AML-193 (cell line): ENCODE measurements at places on chromosomes 1 and 21.
A peak's percentile ranks its signal among the peaks of the same experiment; 100 is the strongest.

- no peak for DNase-seq
Observed at GRCh38 chr1:205066141-205066818, 18.0 kb downstream of the TMEM81 start.

- DNase-seq = peak; percentile 67
Observed at GRCh38 chr1:25037174-25038074, 107.3 kb upstream of the RUNX3 start.

DNA sequence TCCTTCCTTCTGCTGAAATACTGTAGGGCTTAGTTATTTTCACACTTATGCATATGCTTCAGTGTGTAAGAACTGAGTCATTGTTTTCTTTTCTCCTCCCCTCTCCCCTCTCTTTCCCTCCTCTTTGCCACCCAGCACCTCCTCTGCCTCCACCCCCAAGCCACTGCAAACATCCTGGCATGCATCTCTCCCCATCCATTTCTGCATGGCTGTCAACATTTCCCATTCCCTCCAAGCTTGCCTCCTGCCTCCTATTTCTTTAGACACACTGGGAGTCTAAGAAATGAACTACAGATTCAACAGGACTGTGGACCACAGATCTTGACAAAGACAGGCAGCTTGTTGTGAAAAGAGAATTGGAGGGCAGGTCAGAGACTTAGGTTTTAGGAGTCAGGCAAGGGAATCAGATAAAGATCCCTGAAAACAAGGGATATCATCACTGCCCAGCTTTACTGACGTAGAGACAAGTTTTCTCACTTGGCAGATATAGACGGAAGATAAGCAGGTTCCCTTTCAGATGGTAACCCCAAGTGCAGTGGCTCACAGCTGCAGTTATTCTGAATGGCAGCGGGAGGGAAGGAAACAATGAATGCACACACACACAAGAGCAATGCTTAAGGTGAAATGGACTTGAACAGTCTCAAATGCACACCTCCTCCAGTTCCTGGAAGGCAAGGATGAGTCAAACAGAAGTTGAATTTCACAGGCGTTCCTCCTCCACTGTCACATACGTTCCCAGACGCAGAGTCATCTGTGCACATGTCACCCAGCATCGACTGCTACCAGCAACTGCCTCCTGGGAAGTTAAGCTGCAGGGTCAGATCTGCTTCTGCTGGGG, 56.1 kb downstream of the HIVEP3 start:
- no peak for DNase-seq

DNA sequence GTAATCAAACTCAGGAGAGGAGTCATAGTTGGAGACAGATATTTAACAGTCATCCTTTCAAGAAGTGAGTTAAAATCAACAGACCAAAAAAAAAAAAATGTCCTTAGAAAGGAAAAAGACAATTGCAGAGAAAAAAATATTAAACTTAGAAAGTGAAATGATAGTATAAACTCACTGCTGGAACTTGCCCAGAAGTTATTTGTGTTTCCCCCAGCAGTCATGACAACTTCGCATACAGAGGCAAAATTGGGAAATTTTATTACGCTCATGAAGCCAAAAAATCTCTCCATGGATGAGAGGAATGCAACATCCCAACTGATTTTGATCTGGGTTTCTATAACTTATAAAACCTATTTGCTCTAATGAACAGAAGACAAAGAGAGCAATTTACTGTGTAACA, 198.2 kb downstream of the LRRC7 start:
- no peak for DNase-seq

DNA sequence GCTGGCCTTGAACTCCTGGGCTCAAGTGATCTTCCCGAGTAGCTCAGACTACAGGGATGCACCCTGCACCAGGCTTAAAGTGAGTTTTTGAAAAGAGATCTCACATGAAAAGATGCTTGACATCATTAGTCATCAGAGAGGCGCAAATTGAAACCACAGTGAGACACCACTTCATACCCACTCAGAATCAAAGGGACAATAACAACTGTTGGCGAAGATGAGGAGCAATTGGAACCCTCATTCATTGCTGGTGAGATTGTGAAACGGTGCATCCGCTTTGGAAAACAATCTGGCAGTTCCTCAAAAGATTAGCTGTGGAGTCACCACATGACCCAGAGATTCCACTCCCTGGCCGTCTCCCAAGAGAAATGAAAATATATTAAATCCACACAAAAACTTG, 122.3 kb downstream of the PGBD5 start:
- no peak for DNase-seq

- DNase-seq = no peak
Observed at GRCh38 chr21:25567472-25567871, 39.8 kb downstream of the MRPL39 start.

DNA sequence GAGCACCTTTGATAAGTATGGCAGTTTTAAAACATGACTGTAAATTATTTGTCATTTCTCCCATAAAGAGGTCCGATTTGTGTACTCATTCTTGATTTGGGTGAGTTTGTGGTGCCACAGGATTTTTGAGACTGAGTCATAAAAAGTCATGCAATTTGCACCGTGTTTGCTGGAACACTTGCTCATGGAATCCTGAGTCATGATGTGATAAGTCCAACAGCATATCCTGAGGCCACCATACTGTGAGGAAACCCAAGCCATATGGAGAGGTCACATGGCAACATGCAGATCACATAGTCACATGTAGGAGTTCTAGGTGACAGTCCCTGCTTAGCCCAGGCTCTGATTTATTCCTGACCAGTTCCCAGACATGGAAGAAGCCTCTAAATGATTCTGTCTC, 40.8 kb upstream of the PRRX1 start:
- no peak for DNase-seq

GRCh38 chr1:228778026-228778425, 42.7 kb downstream of the RHOU start:
- DNase-seq = peak; percentile 12

DNA sequence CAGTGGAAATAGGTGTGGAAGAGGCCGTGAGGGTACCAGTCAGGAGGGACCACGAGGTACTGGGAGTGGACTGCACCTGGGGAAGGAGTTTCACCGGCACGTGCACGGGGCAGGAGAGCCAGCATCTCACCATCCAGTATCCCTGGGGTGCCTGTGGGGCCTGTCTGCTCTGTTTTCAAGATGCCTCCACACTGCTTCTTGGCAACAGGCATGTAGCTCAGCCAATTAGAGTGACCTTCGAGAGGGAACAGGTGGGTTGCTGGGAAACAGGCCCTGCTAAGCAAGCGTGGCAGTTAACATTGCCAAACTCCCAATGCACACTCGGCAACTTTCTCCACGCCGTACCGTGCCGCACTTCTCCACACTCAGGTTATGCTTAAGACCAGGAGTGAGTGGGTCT, 17.7 kb downstream of the KCNC4 start:
- DNase-seq = no peak

- peak; percentile 55 for DNase-seq
Observed at GRCh38 chr1:24526940-24527542, 24.4 kb downstream of the RCAN3 start.

GRCh38 chr1:91724231-91724630, 161.7 kb downstream of the TGFBR3 start:
- no peak for DNase-seq

DNA sequence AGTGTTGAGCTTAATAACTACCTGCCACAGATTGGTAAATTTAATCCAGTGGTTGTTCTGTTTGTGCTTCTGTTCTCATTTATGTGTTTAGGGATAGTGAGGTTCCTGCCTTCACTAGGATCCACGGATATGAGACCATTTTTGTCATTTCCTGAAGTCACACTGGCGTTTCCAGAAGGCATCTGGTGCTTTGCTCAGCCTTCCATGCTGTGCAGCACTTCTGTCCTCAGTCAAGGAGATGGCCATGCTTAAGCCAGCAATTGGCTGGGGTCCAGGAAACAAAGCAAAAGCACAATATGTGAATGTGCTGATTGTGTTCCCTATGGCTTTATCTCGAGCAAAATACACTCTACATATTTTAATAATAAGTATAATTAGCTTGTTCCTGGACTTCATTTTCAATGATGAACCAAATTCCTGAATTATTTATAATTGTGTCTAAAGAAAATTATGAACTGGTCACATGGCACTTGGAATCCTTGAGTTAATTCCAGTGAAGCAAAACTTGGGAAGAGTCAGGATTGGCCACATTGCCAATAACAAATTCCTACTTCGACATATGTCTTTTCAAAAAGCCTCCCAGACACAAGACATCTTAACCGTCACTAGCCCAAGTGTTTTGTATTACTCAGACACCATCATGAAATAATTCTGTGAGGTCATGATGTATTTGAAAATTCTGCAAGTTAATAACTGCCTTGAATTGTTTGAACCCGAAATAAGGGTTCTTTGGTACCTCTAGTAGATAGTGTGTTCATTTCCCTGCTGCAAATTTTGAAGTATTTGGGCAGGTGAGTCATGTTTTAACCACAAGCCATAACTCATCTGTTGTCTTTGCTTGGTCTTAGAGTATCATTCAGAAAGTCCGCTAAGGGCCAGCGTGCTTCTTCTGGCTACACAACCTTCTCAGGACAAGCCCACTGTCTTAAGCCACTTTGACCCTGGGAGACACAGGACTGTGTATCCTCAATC, 412.4 kb downstream of the DISC1 start:
- DNase-seq = no peak

DNA sequence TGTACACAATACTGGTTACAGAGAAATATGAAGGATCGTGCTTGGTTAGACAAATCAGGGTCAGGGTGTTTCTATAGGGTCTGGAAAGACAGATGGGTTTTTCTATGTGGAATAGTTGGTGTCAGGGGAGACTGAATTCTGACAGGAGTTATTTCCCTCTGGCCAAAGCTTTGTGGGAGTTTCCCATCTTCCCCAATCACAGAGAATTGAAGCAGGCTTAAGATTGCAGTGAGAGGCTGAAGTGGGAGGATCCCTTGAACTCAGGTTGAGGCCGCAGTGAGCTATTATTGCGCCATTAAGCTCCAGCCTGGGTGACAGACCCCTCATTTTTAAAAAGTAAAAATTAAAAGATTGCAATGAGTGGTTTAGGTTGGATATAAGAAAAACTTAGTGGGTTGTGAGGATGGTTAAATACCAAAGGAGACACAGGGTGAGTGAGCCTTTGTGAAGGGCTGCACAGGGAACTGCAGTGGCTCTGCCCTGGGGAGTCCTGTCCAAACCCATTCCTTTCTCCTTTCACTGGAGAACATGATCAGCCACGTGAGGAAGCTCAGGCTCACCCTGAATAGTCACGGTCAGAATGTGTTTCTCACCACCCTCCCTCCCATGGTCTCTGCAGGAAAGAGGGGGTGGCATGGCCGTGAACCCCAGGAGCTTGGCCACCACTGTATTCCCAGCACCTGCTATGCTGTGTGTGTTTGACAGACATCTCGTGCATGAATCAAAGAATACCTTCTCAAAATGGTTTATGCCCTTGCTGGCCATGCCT, 101.2 kb downstream of the INTS7 start:
- DNase-seq = no peak

DNA sequence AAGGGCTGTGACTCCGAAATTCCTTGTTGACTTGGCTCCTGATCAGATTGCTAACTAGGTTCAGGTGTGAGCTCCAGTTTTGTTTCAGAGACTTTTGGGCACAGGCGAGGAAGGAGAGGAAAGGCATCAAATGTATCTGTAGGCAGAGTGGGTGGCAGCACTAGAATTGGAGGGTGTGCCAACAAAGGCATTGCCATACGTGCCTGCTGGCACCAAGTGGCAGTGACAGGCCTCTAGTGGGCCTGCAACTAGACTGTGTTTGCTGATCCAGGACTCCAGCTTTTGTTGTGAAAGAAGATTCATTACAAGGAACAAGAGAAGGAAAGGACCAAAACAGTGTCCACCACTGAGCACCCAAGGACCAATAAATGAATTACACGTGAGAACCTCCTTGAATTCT, 79.5 kb downstream of the TM2D1 start:
- DNase-seq = no peak

- DNase-seq = peak; percentile 23
Observed at GRCh38 chr1:158972841-158973240, 36.9 kb upstream of the IFI16 start.

- no peak for DNase-seq
Observed at GRCh38 chr1:159492575-159493323, 43.1 kb downstream of the OR10J5 start.

GRCh38 chr21:42191696-42192595, 27.0 kb upstream of the ABCG1 start:
- no peak for DNase-seq

- DNase-seq = no peak
Observed at GRCh38 chr1:2405588-2406295, 6.6 kb downstream of the PEX10 start.

DNA sequence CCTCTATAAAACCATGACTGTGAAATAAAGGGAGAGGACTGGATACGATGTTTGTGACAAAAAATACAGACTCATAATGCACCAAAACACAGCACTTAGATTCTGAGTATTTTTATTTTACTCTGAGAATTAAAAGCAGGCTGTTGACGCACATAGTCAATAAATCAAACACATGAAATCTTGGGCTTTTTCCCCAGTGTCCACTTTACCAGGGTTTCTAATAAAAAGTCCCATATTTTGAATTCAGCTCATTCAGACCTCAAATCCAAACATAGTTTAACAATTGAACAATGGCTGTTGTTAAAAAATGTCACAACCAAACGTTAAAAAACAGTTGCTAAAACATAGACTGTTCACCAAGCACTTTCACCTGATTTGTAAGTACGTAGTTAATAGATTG, 553.4 kb downstream of the LTN1 start:
- no peak for DNase-seq

DNA sequence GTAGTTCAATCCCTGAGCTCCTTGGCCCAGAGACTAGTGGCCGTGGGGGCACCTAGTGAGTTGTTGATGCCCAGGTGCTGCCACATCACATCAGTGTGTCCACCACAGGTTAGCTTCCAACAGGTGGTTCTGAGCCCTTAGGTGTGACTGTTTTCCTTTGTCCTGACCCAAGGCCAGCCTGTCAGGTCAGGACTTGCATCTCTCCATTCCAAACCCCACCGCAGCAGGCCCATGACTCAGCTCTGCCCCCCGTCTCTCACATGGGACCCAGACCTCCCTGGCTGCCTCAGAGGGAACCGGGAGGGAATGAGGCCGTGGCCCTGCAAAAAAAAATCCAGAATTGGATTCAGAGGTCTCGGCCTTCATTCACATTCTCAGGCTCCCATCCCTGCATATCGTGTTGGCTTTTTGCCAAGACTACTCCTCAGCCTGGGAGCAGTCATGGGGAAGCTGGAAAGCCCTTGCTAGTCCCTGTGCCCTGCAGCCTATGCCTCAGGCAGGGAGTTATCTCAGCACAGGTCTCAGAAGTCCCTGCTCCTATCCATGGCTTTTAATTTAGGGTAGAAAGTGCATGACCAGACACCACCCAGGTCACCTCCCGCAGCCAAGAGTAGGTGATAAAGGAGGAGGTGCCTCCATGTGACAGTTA, 7.2 kb downstream of the INAVA start:
- DNase-seq = no peak

DNA sequence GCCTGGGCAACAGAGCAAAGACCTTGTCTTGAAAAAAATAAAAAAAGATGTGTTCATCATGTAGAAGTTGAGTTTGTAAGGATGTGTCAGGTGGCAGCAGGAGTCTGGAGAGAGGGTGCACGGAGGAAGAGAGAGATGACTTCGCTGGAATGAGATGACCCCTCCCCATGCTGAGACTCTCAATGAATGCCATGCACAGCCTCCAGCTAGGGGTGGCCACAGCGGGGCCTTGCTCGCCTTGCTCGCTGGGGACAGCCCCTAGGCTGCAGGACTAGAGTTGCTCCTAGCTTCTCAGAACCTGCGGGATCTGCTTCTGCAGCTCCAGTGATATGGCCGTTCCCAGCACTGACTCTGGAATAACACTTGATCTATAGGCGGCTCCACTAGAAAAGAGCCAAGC, 6.6 kb upstream of the C2CD2 start:
- no peak for DNase-seq

- no peak for DNase-seq
Observed at GRCh38 chr1:86933562-86934377, 19.3 kb downstream of the HS2ST1 start.
